ENCODE measurements at places on chromosomes 7 and 10.
A peak's percentile ranks its signal among the peaks of the same experiment; 100 is the strongest.

- no peak for DNase-seq
These were observed 92.9 kb downstream of the IPMK start for GRCh38 chr10:58174831-58175230.

- peak; percentile 75 for DNase-seq
These were observed 379.7 kb upstream of the ZMIZ1 start for GRCh38 chr10:78688901-78689583.

DNA sequence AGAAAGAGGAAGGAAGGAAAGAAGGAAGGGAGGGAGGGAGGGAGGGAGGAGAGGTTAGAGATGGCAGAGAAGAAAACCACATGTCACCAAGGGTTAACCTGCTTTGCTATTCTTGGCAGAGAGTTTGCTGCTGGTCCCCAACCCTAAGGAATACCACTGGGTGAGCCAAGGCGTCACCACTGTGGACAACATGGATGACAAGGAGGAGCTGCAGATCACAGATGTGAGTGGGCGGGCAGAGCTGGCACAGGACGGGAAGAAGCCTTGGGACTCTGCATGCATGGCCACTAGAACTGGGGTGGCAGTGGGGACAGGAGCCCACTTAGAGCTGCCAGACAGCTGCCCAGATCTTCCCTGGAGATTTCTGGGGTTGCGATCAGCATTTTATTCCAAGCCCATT is 17.2 kb upstream of the MYH16 start:
- DNase-seq, result no peak

DNA sequence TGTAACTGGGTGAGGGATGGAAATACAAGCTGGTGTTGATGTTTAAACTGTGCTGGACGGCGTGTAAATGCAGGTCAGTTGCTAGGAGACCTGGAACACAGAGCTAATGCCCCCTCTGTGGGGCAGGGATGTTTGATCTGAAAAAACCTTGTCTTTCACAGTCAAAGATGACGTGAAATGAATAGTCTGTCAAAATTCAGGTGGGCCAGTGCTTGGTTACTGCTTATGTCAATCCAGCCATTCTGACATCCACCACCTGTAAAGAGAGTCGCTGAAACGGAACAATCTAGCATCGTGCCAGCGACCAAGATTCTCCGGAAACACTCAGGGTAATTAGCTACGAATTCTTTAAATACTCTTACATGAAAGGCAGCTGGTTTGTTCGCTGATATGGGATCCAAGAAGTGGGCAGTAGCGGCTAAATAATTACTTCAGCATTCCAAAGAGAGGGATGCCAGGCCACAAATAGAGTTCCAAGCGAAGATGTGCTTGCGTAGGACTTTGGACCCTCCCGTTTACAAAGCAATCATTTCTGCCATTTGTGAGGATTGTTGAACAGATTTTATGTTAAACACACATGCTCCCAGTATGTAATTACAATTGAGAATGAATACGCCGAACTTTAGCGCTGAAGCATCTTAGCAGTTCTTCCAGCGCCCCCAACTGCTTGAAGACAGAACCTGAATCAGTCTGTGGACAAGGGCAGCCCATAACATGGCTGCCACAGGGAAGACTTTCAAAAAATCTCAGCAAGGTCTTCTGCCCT is 7.3 kb upstream of the ASB4 start:
- DNase-seq, result no peak

DNA sequence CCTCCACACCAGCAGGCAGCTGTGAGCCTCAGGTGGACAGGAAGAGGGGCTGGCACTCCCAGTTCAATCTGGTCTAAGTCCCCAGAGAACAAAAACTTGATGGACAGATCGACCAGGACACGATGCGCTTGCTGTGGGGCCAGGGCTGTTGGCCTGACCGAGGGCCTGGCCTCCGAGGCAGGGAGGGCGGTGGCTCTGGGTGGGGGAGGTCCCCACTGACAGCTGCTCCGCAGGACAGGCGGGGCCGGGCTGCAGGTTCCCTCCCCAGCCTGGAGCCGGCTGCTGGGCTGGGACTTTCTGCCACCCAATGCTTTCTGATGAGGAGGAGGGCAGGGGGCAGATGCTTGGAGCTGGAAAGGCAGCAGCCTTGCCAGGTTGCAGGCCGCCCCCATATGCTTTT is 37.4 kb upstream of the ADGRA1 start:
- DNase-seq, result no peak

DNA sequence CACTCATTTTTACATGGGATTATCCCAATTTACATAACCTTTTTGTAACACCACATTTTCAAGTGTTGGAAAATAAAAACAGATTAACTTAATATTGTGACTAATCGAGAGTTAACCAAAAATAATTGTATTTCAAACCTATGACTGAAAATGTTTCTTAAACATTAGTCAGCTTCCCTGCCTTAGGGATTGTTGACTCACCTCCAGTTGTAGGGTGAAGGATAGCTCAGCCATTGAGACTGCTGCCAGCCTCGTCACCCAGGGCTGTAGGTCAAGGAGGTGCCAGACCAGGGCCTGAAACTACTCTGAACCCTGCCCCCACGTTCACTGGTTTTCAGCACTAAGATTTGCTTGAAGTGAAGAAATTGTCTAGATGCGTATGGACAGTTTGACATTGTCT is 351.2 kb downstream of the GFRA1 start:
- no peak for DNase-seq

DNA sequence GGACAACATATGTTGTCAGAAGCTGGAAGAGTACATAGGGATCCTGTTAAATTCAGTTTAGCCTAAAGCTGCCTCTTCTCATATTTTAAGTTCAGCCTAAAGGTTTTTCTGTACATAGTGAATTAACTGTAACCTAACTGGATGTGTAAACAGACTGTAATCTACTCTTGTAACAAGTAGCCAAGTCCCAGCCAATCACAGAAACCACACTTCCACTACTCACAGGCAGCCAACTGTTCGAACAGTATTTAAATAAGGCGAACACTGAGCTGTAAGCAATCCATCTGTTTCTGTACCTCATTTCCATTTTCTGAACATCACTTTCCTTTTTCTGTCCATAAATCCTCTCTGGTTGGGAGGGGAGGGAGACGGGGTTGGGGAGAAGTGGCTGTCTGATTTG is 15.0 kb upstream of the STN1 start:
- no peak for DNase-seq

GRCh38 chr7:128867842-128868623 is 5.4 kb downstream of the ATP6V1F start:
- no peak for DNase-seq

DNA sequence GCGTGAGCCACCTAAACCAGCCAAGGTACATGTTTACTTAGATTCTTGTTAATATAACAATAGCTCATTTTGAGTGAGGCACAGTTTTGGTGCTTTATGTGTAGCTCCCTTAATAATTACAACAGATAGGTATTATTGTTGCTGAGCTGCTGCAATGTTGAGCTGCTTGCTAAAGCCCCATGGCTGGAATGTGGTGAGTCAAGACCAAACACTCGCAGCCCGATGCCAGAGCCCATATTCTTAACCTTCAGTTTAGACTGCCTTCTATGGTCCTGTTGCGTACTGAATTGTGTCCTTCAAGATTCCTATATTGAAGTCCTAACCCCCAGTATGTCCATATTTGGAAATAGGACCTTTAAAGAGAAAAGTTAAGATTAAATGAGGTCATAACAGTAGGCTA is 407.1 kb downstream of the NEBL start:
- DNase-seq, result no peak

GRCh38 chr10:56139405-56139804 is 221.7 kb downstream of the ZWINT start:
- no peak for DNase-seq

DNA sequence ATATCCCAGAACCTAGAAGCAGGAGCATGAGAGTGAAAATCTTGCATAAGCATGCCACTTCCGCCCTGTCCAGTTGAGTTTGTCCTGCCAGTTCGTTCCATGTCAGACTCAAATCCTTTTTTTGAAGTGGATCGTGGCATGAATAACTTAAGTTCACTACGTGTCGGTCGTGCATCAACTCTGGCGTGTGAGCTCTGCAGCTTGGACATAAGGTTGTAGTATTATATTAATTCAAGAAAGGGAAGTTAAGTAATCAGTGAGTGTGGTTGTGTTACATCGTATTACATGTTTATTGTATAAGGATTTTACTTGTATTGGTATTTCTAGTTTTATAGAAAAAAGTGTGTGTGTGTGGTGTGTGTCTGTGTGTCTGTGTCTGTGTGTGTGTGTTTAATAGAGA is 23.0 kb downstream of the CDC123 start:
- no peak for DNase-seq

All from occipital lobe (tissue), 3 donors.